ENCODE measurements at places on chromosomes 12 and 14. TPM values are rescaled to one million over a fixed set of nuclear protein-coding genes. Genes with fewer than 3 reads are reported as not detected.

The TAS2R9 gene
- polyA plus RNA-seq: not detected

The KIAA0586 gene
- polyA plus RNA-seq: 25.1 TPM

The ALG10B gene
- 14.1 TPM for polyA plus RNA-seq

The RND1 gene
- 2.5 TPM for polyA plus RNA-seq

The IL31 gene
- polyA plus RNA-seq: not detected

The SAMD4A gene
- 11.9 TPM for polyA plus RNA-seq

The FSCB gene
- not detected for polyA plus RNA-seq

The GNB3 gene
- 7.0 TPM for polyA plus RNA-seq

The LGR5 gene
- 17.2 TPM for polyA plus RNA-seq

The KCNA5 gene
- polyA plus RNA-seq: 1.7 TPM

Data from renal pelvis (tissue), 12 donors.